ENCODE measurements at places on chromosomes 6 and 20. TPM values are rescaled to one million over a fixed set of nuclear protein-coding genes. Genes with fewer than 3 reads are reported as not detected.

- DNase-seq, result peak; percentile 73
These were observed 85.8 kb downstream of the ZFP64 start for GRCh38 chr20:52105442-52106422.

- DNase-seq, result no peak
These were observed 80.9 kb downstream of the SESN1 start for GRCh38 chr6:109013656-109014305.

- DNase-seq, result no peak
These were observed 258.1 kb downstream of the LRFN2 start for GRCh38 chr6:40328986-40329545.

The MDFI gene
- total RNA-seq, result 21.7 TPM

The PNLDC1 gene
- total RNA-seq, result not detected

The FABP7 gene
- not detected for total RNA-seq
